ENCODE measurements at places on chromosomes 2 and 18.

DNA sequence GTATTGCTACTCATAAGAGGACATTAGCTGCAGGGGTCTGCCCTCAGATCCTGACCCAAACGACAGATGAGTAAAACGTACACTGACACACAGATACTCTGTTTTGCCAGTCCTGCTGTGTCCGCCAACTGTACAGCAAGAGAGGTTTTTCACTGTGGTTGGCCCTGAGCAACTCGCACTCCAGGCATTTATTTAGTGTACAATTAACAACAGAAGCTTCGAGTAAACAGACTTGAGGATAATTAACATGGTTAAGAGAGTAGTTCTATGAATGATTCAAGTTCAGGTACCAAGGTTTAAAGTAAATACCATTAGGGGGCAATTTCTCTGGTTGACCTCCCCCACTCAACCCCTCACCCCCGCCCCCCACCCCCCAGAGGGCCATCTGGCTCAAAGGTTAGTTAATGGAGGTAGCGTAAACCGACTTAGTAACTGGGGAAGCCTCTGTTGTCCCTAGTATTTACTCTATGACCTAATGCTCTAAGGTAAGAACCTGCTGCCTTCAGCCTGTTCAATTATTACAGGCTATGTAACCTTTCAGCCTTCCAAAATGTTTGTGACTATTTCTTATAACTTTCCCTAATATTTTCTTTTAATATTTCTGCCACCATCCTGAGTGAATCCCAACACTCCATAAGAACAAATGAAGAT lies 103.9 kb upstream of the XIRP2 start:
- DNase-seq: no peak

GRCh38 chr2:96773922-96774321 lies 13.2 kb downstream of the CNNM4 start:
- no peak for DNase-seq

DNA sequence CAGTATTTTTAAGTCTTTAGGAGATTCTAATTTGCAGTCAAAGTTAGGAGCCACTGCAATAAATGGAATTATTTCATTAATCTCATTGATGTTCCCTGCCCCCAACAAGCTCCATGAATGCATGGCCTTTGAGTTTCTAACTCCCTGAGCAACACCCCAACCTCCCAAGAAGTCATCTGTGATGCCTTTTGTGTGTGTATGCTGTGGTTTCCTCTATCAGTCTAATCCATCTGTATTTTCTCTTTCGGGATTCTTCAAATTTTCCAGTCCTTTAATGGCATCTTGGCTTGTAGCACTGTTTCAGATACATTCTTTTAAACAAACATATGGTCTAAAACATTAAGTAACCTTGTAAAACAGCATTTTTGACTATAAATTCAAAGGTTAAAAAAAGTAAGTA lies 16.8 kb downstream of the SERPINB10 start:
- DNase-seq: no peak

DNA sequence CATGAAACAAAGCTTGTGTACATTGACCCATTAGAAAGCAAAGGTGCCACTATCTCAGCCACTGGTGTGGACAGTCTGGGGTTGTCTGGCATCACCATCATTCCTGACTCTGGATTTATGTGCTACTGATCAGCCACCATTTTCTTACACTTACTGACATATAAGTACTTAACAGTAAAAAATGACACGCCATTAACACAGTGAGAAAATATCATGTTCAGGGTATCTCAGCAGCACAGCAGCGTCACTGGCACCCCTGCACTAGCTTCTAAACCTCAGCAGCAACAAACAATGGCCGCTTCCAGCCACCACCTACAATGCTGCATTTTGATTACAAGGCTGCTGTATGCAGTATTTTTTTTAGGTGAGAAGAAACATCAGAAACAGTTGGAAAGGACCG lies 253.4 kb upstream of the HDAC4 start:
- no peak for DNase-seq

DNA sequence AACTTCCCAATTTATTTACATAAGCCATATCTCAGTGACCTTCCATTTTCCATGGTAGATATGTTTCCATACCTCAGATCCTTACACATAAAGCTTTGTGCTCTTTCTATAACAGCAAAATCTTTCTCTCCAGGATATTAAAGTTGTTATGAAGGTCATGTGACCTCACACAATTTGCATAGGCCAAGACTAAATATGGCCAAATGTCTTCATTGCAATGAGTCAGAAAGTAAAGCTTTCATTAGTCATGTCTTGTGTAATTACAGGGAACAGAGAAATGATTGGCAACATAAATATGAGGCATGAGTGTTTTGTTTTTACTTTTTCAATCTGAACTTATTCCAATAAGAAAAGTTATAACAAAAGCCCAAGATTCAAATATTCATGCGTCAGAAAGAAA lies 243.5 kb downstream of the ASXL3 start:
- no peak for DNase-seq

- no peak for DNase-seq
These were observed 543.8 kb downstream of the ERBB4 start for GRCh38 chr2:211994806-211995205.

All from NT2/D1 (cell line).